ENCODE measurements at places on chromosomes 1 and 21.

DNA sequence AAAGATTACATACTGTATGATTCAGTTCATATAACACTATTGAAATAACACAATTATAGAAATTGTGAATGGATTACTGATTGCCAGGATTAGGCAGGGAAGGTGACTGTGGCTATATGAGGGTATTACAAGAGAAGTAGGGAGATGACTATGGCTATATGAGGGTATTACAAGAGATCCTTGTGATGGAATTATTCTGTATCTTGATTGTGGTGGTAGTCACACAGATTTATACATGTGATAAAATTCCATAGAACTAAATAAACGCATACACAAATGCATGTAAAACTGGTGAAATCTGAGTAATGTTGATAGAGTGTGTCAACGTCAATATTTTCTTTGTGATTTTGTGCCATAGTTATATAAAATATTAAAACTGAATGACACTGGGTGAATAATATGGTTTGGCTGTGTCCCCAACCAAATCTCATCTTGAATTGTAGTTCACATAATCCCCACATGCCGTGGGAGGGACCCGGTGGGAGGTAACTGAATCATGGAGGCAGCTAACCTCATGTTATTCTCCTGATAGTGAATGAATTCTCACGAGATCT, 615.6 kb upstream of the PKN2 start:
- no peak for DNase-seq

- peak; percentile 2 for DNase-seq
Observed at GRCh38 chr1:82517586-82517985, 716.9 kb downstream of the ADGRL2 start.

DNA sequence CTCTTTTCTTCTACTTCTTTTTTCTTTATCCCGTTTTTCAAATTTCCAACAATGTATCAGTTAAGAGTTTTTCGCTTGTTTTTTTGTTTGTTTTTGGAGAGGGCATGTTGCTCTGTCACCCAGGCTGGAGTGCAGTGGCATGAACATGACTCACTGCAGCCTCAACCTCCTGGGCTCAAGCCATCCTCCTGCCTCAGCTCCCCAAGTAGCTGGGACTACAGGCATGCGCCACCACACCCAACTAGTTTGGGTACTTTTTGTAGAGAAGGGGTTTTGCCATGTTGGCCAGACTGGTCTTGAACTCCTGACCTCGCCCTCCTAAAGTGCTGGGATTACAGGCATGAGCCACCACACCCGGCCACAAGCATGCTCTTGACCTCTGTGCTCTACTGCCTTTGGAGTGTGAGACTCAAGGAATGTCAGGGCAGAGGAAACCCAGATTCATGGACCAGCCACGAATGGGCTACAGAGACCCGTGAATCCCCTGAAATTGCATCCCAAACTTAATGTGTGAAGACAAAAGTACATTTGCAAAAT, 65.1 kb upstream of the HSD17B7 start:
- DNase-seq: no peak

DNA sequence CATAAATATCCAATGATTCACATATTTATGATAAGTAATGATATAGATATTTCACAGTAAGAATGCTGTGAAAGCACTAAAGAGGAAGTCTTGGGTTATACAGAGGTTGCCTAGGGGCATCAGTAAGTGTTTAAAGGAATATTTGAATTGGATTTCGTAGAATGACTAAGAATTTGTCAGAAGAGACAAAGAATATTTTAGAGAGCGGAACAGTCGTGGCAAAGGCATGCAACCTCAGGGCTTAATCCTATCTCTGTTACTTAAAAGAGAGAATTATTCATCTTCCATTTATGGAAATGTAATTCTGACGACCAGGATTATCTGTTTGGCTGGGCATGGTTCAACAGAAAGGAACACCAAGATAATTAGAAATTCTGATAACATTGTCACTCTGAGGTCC, 171.9 kb upstream of the NR5A2 start:
- DNase-seq: no peak

DNA sequence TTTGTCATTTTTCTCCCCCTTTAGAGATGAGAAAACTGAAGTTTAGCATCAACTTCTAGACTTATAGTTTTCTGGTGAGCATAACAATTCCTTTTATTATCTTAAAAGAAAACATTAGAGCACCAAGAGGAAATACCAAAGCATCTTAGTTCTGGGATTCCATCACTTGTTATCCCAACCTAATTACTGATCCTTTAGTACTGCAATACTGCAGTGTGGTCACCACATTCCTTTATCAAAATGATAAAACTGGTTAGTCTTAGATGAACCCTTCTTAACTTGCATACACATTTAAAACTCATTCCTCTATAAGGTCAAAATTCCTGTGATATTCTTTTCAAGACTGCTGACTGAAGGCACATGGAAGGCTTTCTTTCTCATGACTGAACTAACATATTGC, 23.1 kb downstream of the SOD1 start:
- no peak for DNase-seq

GRCh38 chr1:36149973-36150295, 648 bp upstream of the TRAPPC3 start:
- DNase-seq: no peak

DNA sequence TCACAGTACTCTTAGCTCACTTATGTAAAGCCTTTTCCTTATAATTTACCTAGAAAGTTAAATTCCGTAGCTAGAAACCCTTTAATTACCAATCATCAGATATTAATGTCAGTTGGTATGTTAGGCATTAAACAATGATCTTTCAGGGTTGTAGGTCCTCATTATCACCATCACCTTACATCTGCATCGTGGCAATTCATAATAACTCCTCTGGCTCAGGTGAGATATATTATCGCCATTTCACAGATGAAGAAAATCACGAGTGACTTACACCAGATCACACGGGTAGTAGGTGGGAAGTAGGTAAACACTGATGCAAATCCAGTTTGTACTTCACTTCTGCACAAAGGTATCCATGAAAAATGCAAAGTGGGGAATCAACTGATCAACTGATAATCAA, 639 bp downstream of the NUP133 start:
- no peak for DNase-seq

DNA sequence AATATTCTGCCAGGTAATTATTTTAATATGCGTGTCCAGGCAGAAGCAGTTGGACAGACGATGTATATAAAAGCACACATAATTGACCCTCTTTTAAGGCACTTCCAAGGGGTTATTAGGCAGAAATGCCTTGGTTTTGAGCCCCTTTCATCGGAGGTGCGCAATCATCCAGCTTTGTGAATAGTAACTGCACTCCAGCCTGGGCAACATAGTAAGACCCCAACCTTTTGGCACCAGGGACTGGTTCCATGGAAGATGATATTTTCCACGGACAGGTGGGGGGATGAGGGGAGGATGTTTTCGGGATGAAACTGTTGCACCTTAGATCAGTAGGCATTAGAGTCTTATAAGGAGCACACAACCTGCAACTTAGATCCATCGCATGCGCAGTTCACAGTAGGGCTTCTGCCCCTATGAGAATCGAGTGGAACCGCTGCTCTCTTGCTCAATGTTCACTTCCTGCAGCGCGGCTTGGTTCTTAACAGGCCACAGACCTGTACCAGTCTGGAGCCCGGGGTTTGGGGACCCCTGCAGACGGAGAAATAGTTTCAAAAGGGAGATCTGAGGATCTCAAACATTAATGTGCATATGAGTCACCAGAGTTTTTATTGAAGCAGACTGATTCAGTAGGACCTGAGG, 1.8 kb upstream of the MCOLN2 start:
- no peak for DNase-seq

DNA sequence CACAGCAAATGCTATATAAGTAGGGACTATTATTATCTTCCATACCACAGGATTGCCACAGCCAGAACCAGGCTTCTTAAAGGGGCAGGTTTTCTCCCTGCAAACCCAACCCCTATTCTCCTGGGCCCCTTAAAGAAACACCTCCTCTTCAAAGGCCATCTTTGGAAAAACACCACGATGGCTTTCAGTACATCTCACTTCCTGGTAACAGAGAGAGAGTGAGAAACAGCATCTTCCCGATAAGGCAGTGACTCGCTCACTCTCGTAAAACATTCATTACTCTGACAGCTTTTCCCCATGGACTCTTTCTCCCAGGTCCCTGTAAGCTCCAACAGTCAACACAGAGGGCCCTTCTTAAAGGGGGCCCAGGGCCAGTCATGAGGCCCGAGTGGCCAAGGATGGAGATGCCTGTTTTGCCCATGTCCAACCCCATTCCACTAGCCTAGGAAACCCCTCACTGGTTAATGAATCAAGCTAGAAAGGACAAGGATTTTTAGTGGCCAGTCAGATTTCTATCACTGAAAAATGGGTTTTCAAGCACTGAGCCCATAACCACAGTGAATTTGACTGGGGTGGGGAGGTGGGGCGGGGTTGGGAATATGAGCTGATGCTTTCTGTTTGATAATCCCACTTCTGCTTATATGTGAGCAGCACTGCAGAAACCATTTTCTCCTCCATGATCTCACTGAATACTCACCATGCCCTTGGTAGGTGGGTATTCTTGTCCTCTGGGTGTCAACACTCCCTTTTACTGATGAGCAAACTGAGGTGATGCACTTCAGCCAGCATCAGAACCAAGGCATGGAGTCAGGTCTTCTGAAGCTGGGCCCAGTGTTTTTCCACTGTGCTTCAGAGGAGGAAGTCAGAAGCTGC, 3.6 kb upstream of the NAV1 start:
- DNase-seq: no peak

DNA sequence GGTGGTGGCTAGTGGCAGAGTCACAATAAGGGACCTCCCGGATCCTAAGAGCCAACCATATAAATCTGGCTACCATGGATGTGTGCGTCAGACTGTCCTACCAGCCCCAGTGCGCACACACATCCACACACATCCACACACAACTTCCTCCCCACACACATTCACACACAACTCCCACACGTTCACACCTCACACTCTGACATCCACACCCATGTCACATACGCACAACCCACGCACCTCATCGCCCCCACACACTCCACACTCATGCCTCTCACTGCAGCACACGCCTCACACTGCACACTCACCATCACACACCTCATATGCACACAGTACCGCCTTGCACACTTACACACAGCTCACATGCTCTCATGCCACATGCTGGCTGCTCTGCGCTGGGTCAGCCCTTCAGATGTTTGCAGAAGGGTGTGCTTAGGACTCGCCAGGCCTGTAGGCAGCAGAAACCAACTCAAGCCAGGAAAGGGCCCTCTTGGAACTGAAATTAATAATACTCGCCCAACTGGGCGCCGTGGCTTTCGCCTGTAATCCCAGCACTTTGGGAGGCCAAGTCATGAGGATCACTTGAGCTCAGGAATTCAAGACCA, 3.0 kb downstream of the LDLRAD2 start:
- DNase-seq: peak; percentile 8

Measured in AG08396 (cell line).